ENCODE measurements at places on chromosomes 7 and 10.

DNA sequence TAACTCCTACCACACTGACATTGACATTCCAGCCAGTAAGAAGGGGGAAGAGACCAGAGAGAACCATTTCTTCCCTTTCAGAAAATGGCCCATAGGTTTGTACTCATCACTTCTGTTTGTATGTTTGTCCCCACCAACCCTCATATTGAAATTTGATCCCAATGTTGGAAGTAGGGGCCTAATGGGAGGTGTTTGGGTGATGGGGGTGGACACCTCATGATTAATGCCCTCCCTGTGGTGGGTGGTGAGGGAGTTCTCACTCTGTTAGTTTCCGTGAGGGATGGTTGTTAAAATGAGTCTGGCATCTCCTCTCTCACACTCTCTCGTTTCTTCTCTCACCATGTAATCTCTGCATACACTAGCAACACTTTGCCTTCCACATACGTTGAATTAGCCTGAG lies 21.4 kb downstream of the CADPS2 start:
- DNase-seq, result no peak

DNA sequence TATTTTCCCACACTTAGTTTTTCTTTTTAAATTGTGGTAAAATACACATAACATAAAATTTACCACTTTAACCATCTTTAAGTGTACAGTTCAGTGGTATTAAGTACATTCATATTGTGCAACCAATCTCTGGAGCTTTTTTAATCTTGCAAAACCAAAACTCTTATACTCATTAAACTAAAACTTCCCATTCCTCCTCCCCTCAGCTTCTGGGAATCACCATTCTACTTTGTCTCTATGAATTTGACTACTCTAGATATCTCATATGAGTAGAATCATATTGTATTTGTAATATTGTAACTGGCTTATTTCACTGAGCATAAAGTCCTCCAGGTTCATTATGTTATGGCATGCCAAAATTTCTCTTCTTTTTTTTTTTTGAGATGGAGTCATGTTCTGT lies 86.4 kb upstream of the JAZF1 start:
- no peak for DNase-seq

- DNase-seq, result no peak
These were observed 83.0 kb upstream of the KAT6B start for GRCh38 chr10:74743401-74743800.

- DNase-seq, result no peak
These were observed 136.1 kb upstream of the TARP start for GRCh38 chr7:38409531-38409930.
